ENCODE measurements at places on chromosomes 1 and 21.

DNA sequence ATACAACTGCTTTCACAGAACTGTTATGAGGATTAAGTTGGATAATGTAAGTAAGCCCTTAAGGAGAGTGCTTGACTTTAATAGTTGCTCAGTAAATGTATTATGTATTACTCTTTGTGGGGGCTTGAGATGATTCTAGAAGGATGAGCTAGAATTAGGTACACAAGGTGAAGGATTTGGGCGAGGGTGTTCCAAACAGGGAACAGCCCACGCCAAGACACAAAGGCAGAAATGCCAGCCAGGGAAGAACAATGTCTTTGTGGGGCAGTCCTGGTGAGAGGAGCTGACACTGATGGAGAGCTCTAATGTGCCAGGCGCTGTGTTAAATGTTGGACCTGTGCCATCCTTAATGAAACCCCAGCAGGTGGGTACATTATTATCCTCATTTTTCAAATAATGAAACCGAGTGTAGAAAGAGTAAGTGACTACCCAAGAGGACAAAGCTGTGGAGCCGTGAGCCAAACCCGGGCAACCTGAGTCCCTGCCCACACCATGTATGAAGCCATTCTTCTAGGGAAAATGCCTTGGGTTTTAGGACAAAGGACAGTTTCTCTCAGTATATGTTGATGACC lies 362.4 kb downstream of the HHAT start:
- DNase-seq: no peak

DNA sequence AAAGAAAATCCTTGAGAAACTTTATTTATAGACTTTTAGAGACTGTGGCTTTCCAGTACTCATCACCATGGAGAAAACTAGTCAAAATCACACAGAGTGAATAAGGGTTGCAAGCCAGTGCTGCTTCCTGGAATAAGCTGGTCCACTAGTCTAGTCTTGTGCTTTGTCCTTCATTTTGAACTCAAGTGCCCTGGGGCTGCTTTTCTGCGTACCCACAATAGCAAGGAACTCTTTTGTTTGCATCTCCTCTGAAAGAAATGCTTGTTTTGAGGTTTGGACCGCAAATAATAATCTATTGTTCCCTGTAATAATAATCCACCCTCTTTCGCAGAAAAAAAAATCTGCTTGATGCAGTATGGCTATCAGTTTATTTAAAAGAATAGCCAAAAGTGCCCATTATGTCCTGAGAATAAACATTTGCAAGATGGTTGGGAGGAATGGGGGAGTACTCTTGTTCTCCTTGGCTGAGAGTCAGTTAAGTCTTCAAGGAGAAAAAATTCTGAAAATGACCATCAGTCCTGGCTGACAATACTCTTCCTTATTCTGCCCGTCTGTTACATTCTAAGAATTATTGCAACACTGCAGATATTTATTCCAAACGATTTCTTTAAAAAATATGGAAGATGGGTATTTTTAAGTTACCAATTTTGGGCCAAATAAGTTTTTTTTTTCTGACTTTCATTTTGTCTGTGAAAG lies 41.9 kb downstream of the MPZL1 start:
- no peak for DNase-seq

- DNase-seq: no peak
These were observed 449.2 kb downstream of the CAMTA1 start for GRCh38 chr1:7234471-7234755.

GRCh38 chr1:237774246-237774645 lies 116.5 kb downstream of the ZP4 start:
- no peak for DNase-seq

GRCh38 chr1:72000809-72001208 lies 281.5 kb downstream of the NEGR1 start:
- no peak for DNase-seq

GRCh38 chr21:33149181-33149580 lies 79.2 kb downstream of the OLIG1 start:
- no peak for DNase-seq

GRCh38 chr1:2045468-2046173 lies 4.6 kb upstream of the PRKCZ start:
- DNase-seq: no peak

GRCh38 chr1:13707164-13707563 lies 7.2 kb downstream of the PRDM2 start:
- no peak for DNase-seq

DNA sequence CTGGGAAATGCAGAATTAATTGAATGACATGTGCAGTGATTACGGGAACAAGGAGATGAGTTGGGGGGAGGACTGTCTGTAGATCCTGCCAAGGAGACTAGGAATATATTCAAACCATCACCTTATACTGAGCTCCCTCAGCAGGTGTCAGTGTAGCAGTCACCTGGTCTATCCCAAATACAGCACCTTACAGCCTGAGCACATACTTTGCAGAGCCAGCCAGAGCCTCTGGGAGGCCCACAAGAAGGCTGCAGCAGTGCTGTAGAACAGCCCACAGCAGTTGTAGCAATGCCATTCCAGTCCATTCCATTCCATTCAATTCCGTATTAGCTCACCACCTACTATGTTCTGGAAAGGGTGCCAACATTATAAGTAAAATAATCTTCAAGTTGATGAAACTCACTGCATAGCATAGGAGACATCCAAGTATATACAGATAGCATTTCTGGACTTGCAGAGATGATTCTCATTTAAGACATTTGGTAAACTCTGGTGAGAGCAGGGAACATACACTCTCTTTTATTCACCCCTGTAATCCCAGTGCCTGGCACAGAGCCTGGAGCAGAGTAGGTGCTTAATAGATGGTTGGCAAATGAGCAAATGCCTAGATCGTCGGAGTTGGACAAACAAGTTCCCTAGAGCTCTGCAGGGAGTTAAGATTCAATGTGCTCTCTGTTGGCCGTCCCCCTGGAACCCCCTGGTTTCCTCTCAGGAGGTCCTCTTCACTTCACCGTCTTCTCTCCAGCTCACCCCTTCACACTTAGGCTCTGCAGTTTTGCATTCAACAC lies 44.7 kb downstream of the KCNC4 start:
- DNase-seq: no peak

DNA sequence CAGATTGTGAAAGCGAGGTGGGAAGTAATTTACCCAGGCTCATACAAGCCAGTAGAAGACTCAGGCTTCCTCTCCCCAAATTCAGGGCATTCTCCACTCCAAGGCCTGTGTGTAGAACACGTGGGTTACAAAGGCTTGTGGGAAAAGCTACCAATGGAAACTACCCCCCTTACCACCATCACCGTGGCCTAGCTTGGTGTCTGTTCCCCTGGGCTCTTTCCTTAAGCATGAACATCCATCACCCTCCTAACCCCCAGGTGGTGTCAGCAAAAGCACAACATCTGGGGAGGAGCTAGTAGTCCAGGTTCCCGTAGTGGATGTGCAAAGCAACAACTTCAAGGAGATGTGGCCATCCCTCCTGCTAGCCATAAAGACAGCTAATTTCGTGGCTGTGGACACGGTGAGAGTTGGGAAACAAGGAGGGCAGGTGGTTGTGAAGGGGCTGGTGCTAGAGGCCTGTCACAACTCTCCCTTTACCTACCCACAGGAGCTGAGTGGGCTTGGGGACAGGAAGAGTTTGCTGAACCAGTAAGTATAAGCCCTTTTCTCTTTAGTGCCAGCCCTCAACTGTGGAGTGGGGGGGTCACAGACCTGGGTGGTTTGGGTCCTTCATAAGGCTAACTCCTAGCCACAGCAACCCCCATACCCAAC lies 701 bp upstream of the MUTYH start:
- DNase-seq: no peak

- no peak for DNase-seq
These were observed 13.2 kb upstream of the SLC45A3 start for GRCh38 chr1:205693421-205693991.

DNA sequence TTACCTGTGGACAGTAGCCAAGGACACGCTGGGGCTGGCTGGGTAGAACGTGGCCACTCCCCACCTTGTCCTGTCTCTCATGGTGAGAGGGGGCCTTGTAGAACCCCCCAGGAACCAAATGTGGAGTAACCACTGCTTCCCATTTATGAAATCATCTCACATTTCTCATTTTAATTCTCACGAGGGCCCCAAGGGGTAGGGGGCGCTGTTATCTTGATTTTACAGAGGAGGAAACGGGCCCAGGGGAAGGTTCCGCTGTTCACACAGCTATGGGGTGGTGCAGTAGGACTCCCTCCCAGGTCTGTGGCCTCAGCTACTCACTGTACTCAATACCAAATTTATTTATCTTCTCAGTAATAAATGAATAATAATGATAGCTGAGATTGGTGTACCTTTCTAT lies 5.5 kb downstream of the SMPDL3B start:
- DNase-seq: peak; percentile 61

DNA sequence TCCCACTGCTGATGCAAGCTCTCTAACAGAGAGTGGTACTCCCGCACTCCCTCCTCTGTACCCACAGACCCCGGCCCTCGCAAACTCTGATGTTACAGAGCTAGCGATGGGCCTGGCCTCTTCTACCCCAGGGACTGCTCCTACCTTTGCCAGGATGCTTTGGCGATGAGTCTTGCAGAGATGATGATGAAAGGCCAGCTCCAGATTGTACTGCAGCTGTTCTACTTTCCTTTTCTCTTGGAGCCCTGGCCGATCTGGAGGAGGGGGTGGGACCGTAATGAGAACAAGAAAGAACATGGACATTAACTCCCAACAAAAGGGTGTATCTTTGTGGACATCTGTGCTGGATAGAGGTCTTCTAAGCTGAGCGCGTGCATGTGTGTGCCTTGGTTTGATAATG lies 6.0 kb upstream of the LINGO4 start:
- no peak for DNase-seq

- DNase-seq: no peak
These were observed 75.2 kb upstream of the TSPAN2 start for GRCh38 chr1:115164484-115164883.

DNA sequence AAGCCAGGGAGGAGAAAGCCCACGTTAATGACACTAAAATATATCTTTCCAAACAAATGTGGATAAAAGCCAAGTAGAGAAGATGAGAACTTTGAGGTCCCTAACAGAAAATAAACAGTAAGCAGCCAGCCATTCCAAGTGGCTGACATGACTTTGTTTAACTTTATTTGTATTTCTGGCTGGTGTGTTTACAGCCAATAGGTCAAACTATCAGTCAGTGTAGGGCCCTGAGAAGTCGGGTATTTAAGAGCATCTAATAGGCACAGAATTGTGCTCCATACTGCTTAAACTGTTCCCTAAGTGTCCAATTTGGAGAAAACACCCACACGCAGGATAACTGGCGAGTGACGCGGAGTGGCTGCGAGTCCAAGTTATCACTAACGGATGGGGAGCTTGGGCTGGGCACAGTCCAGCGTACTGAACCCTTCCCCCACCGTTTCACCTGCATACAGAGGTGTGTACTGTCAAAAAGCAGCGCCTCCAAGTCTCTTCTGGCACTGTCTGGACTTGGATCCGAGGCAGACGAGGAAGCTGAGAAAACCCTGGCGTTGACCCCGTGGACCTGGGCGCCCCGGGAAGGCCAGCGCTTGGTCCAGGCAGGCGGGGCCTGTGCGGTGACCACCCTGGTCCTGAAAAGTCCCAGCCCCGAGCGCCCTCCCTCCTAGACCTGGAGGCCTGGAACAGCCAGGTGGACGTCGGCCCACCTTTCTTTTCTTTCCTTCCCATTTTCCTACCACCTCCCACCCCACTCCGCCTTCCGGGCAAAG lies 662 bp upstream of the LGALS8 start:
- no peak for DNase-seq

- DNase-seq: no peak
These were observed 21.8 kb upstream of the CNIH3 start for GRCh38 chr1:224594360-224594759.

GRCh38 chr1:228445490-228445842 lies 28.8 kb upstream of the TRIM17 start:
- no peak for DNase-seq

GRCh38 chr1:78095593-78095992 lies 49.8 kb downstream of the GIPC2 start:
- no peak for DNase-seq

Measured in activated T-cell treated with anti-CD3 and anti-CD28 coated beads for 48 hours (primary cell).